Activated T-cell treated with anti-CD3 and anti-CD28 coated beads, Interleukin-2, amount 50 U/mL, for 48 hours (primary cell): ENCODE measurements at places on chromosomes 2 and 18.

GRCh38 chr2:201432621-201433393 lies 18.5 kb downstream of the TRAK2 start:
- no peak for DNase-seq

DNA sequence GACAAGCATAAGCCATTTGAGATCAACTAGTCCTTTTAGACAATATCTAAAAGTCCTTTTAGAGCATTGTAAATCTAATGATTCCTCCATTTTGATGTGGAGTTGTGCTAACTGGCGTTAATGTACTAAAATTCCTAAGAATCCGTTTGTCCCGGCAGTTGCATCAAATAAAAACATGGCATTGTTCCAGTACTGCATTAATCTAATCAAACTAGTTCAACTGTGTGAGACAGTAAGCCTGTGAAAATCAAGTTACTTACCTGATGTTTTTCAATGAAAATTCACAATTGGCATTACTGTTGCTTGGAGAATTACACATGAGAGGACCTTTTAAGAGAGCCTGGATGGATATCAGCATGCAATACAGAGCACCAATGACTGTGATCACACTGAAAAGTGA lies 13.3 kb downstream of the TM4SF20 start:
- no peak for DNase-seq

- no peak for DNase-seq
Observed at GRCh38 chr2:13537771-13538349, 821.1 kb downstream of the TRIB2 start.

DNA sequence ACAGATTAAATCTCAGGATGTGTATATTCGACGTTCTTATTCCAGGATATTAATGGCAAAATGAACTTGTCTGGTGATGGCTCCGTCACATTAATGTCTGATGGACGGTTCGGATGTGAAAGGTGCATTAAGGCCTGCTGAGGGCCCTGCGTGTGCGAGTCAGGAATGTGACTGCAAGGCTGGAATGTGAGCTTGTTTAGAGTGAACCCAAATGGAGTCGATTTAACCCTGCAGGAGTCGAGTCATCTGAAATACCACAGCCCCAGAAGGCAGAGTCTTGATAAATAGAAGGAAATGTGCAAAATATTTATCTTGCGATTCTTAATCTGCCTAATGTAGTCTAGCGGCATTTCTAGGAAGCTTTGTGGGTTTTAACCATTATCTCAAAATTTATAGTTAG lies 44.3 kb downstream of the RDH14 start:
- no peak for DNase-seq

DNA sequence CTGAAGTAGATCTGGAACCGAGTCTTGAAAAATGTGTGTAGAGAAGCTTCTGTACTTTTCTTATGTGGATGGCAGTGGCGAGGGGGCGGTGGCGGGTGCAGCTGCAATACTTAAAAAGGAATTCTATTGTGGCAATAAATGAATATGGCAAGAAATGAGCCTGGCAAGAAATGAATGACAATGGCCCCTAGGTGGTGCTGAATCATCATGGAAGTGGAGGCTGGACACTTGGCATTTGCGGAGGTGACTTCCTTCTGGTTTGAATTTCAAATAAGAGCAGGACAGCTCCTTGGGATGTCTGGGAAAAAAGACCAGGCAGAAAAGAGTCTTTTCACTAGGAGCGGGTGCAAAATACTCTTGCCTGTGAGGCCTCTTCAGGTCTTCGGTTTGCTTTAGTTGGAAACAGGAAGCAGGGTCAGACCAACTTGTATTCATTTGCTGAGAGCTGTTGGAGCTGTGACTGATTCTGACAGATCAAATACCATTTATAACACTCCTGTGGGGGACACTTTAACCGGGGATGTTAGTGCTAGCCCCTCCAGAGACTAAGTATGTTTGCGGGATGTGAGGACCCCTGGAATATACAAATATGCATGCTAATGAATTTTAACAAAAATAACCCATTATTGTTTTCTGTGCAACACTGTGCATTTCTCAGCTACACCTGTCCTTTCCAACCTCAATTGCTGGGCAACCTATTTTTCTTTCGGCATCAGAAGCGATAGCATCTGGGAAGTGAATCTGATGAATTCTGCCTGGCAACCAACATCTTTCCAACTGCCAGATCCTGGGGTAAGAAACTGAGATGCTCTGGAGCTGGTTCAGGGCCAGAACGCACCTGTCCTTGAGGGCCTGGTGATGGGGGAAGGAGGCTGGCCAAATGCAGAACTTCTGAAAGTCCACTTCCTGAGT lies 35.4 kb downstream of the FASTKD2 start:
- DNase-seq = peak; percentile 62

- no peak for DNase-seq
Observed at GRCh38 chr2:65382323-65382722, 50.1 kb downstream of the SPRED2 start.

DNA sequence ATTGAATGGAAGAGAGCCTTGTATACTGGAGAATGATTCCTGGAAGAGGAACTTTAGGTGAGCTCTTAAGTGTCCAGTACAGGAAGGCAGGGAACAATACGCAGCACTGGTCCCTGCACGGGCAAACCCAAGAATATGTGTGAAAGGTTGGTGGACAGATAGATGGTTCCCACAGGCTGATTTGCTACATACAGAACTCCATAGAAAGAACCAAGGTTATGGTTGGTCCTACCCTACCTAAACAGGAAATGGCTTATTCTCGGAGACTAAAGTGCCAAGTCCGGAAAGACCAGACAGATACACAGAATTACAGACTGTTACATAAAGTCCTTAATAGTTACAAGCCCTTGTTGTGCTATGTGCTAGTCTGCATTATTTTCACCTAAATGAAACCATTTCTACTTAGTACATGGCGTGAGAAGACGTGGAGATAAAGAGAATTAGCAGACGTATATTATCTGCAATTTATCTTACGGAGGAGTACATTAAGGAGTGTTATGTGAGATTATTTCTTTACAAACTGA lies 1.2 kb downstream of the REV1 start:
- peak; percentile 27 for DNase-seq

DNA sequence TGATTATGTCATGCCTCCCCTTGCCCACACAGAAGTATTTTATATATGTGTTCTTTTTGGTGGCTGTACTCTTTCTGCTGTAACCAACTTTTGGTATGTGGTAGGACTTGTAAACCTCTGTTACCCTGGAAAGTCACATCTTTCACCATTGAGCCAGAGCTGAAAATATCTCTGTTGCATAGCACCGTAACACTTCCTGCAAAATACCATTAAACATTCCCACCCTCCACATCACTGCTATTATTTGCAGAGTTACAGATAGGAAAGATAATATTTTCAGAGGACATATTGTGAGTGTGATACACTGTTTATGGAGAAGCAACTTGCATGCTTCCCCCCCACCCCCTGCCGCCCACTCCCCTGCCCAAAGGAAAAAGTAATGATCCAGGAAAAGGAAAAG lies 44.8 kb downstream of the CAB39 start:
- no peak for DNase-seq

DNA sequence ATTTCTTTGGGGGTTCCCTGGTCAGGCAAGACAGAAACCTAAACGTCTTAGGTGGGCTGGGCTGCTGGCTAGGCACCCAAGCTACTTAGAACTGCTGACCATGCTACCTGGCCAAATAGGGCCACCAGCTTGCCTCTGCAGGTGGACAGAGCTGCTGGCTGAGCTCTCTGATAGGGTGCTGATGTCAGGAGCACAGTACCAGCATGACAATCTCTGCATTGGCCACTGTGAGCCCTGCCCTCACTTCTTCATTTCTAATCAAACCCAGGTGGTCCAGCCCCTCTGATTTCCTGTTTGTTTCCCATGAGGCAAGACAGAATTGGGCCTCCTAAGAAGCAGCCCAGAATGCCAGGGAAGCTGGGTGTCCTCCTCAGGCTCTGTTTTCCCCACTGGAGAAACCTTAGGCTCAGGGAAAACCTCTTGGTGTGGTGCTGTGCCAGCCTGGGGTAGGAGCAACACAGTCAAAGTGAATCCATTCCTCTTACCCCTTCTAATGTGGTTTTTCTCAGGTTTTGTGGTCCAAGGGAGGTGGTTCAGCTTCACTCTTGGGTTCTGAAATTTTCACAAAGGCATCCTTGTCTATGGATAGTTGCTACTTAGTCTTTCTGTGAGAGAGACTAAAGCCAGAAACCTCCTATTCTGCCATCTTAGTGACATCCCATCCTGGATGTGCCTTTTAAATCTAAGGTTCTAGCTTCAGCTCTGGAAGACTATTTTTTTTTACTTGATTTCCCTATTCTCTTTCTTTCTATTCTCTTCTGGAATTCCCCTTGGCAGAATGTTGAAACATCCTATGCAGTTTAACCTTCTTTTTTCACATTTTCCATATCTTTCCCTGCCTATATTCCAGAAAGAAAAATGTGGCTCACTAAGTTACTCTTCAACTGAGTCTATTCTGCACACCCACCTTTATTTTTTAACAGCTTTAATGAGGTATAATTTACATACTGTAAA lies 15.2 kb downstream of the SP100 start:
- DNase-seq = no peak

DNA sequence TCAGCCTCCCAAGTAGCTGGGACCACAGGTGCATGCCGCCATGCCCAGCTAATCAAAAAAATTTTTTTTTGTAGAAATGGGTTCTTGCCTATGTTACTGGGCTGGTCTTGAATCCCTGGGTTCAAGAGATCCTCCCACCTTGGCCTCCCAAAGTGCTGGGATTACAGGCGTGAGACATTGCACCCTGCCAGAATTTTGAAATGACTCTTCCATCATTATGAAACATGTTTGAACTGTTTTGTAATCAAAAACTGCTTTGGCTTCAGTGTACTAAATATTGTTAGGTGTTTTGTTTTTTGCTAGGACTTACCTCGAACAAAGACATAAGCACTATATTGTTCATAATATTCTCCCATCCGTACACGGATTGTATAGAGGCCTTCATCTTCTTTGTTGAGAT lies 55.8 kb downstream of the MYOM1 start:
- DNase-seq = no peak

GRCh38 chr2:8577573-8577972 lies 104.3 kb upstream of the ID2 start:
- no peak for DNase-seq

DNA sequence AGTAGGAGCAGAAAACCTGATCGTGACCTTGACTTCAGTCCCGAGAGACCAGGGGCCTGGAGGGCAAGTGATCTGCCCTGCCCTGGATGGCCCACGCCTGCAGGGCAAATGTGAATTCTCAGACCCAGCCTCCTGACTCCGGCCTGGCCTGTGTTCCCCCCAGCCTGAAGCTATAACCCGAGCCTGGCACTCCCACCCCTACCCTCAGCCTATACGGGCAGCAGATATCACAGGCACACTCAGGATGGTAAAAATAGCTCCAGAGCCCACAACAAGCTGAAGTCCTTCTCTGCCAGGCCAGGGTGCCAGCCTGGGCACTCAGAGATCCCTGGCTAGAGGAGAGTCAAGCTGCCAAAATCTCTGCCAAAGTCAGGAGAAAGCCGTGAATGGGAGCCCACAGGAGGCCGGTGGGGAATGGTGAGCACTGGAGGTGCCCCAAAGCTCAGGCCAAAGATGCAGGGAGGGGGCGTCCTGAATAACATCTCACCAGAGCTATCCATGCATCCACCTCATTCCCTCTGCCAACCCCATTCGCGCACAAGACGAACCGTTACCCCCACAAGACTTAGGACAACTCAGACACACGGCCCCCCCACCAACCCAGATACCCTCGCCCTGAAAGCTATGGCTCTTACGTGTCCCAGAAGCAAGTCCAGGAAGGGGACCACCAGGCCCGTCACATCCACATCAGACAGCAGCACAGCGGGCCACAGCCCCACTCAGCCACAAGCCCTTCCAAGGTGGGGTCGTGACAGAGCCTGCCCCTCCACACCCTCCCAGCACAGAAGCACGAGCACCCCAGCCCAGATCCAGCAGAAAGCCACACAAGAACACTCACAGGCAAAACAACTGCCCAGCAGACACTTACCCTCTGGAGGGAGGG lies 144.9 kb downstream of the TNS1 start:
- DNase-seq = no peak

DNA sequence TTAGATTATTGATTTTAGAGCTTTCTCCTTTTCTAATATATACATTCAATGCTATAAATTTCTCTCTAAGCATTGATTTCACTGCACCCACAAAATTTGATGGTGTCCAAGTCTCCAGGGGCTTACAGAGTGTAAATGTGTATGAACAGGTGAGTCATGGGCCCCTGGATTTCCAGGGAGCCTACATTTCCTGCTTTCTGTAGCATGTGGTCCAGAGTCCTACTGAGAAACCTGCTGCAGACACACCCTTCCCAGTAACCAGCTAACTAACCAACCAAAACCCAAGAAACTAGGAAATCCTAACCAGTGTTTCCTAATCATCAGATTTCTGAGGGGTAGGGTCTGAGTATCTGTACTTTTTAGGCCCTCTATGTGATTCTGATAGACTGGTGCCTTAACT lies 39.5 kb upstream of the TANC1 start:
- no peak for DNase-seq

GRCh38 chr2:218020966-218021535 lies 18.3 kb upstream of the TNS1 start:
- DNase-seq = no peak

DNA sequence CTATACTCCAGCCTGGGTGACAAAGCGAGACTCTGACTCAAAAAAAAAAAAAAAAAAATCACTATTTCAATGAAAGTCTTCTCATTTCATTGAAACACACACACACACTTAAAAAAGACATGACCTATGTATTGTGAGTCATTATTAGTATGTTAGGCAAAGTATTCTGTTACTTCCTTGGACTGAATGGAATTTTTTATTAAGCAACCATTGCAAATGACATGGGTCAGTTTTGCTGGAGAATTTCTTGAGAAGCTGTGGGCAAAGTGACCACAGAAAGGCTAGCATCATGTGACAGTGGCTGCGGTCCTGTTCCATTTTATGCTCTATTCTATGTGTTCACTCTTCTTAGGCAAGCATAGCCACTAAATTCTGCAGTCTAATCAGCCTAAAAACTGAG lies 695.7 kb downstream of the TDRD15 start:
- DNase-seq = no peak

DNA sequence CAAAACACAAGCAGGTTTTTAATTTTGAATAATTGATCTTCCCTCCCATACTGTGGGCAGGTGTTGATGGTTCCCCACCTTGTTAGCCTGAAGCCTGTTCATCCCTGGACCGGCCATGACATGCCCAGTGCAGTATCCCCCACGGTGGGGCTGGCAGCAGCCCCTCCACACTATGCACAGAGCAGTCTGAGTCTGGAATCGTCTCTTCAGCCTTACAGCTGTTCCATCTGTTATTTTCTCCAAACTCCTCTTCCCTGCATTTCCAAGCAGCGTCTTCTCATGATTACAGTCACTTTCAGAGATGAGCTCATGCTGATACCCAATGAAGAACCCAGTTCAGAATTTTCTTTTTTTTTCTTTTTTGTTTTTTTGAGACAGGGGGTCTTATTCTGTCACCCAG lies 68.2 kb downstream of the ADI1 start:
- no peak for DNase-seq

- no peak for DNase-seq
Observed at GRCh38 chr18:31105733-31106132, 3.5 kb upstream of the DSC2 start.

- DNase-seq = no peak
Observed at GRCh38 chr2:132904142-132904842, 234.3 kb upstream of the LYPD1 start.

GRCh38 chr18:25164848-25165811 lies 186.8 kb downstream of the ZNF521 start:
- DNase-seq = no peak

GRCh38 chr2:143909577-143910353 lies 610.2 kb downstream of the ZEB2 start:
- DNase-seq = no peak

- DNase-seq = no peak
Observed at GRCh38 chr2:196966061-196966460, 39.6 kb upstream of the PGAP1 start.

- no peak for DNase-seq
Observed at GRCh38 chr2:196286821-196287220, 115.4 kb upstream of the STK17B start.

GRCh38 chr2:19894134-19894792 lies 7.5 kb downstream of the TTC32 start:
- DNase-seq = no peak
